ENCODE measurements at places on chromosomes 2 and 18. TPM values are rescaled to one million over a fixed set of nuclear protein-coding genes. Genes with fewer than 3 reads are reported as not detected.

Gene FOXD4L1
- total RNA-seq, result 0.10 TPM

Gene INHBB
- total RNA-seq, result 0.10 TPM

Gene HRH4
- 0.42 TPM for total RNA-seq

Gene C1QL2
- total RNA-seq, result not detected

Gene PLCD4
- 0.21 TPM for total RNA-seq

Gene FBLN7
- 7.8 TPM for total RNA-seq

Gene PTPRM
- 8.0 TPM for total RNA-seq

Gene LYPD1
- not detected for total RNA-seq

Data from mononuclear cell (primary cell).